Stimulated activated CD4-positive, alpha-beta T cell treated with anti-CD3 and anti-CD28 coated beads, Interleukin-2, amount 100 ng/mL, for 24 hours (primary cell): ENCODE measurements at places on chromosomes 6 and 20.
A peak's percentile ranks its signal among the peaks of the same experiment; 100 is the strongest.

GRCh38 chr20:23225407-23226060 lies 125.1 kb upstream of the NXT1 start:
- no peak for DNase-seq

DNA sequence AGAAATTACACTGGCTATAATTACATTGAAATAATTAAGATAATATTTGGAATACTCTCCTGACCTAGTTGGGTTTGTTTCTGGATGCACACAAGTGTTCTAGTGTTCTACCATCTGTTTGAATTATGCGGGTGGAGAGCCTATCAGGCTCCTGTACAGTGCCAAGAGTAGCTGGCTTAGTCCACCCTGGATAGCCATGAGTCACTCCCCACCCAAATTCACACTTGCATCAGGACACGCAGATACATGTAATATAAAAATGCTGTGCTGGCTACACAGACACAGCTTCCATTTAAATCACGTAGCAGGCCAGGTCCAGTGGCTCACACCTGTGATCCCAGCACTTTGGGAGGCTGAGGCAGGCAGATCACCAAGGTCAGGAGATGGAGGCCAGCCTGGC lies 686.2 kb upstream of the SLC35B3 start:
- DNase-seq, result no peak

GRCh38 chr20:40495956-40496355 lies 193.1 kb downstream of the MAFB start:
- DNase-seq, result no peak

DNA sequence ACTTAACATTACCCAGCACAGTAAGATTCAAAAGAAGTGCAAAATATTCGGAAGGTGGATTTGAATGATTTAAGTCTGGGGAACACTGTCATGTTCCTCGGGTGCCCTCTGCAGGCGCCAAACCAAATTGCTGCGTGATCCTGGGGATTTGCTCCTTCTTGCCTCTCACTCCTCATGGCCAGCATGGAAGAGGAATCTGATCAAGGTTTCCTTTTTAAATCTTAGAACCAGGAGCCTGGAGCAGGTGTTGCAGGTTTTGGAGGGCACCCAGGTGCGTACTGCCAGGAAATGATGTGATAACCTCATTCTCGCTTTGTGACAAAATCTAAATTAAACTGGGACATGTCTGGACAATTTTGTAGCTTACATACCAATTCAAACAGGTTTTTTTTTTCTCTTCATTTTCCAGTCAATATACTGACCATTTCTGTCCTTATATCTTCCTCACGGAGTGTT lies 8.1 kb upstream of the PFDN4 start:
- peak; percentile 76 for DNase-seq

- no peak for DNase-seq
Observed at GRCh38 chr6:39839445-39839844, 47.3 kb downstream of the DAAM2 start.
